ENCODE measurements at places on chromosomes 7 and 10. TPM values are rescaled to one million over a fixed set of nuclear protein-coding genes. Genes with fewer than 3 reads are reported as not detected.

RAMP3 gene
- not detected for total RNA-seq

STK31 gene
- not detected for total RNA-seq

TRPV5 gene
- not detected for total RNA-seq

TMEM178B gene
- 0.43 TPM for total RNA-seq

POLR3A gene
- 18.6 TPM for total RNA-seq

DNA sequence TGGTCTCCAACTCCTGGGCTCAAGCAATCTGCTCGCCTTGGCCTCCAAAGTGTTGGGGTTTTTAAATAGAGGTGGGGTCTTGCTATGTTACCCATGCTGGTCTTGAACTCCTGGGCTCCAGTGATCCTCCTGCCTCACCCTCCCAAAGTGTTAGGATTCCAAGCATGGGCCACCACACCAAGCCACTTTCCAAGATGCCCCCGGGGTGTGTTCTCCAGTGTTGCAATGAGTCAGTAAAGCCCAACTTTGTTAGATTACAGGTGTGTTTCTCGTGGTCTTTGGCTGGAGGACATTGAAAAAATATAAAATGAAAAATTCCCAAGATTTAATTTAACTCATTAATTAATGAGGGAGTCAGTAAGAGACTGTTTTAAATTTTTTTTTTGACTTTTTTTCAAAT is 29.2 kb downstream of the TACR2 start:
- no peak for DNase-seq

- DNase-seq: peak; percentile 12
Measured at GRCh38 chr10:13567030-13567429, 19.7 kb upstream of the PRPF18 start.

- DNase-seq: no peak
Measured at GRCh38 chr7:92259062-92259461, 13.3 kb downstream of the ANKIB1 start.

GRCh38 chr10:124704428-124705380 is 39.5 kb downstream of the FAM53B start:
- no peak for DNase-seq

GRCh38 chr10:28171468-28172222 is 131.2 kb downstream of the MPP7 start:
- peak; percentile 6 for DNase-seq

GRCh38 chr7:20581956-20582355 is 33.5 kb upstream of the ABCB5 start:
- DNase-seq: no peak

- peak; percentile 38 for DNase-seq
Measured at GRCh38 chr10:99965700-99966099, 44.0 kb downstream of the DNMBP start.

DNA sequence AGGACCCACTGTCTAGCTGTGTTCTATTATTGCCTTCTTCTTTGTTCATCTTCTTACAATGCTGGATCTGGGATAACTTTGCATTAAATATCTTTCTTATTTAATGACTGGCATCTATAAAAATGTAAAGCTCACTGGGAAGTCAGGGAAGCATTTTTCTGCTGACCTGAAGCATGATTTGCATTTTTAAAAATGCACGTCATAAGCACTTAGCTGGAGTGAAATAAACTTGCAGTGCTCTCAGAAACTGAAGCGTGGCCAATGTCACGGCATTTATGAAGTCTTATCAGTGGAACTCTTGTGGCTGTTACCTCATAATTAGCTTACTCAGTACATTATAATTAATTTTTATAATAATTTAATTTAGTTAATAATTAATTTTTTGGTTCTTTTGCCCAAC is 59.1 kb downstream of the FRMD4A start:
- DNase-seq: no peak

DNA sequence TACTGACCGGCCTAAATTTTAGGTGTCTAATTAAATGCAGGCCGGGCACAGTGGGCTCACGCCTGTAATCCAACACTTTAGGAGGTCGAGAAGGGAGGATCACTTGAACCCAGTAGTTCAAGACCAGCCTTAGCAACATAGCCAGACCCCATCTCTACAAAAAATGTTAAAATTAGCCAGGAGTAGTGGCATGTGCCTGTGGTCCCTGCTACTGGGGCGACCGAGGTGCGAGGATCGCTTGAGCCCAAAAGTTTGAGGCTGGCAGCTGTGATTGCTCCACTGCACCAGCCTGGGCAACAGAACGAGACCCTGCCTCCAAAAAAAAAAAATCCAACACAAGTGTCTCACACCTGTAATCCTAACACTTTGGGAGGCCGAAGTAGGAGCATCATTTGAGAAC is 491 bp upstream of the SLC37A3 start:
- DNase-seq: no peak

DNA sequence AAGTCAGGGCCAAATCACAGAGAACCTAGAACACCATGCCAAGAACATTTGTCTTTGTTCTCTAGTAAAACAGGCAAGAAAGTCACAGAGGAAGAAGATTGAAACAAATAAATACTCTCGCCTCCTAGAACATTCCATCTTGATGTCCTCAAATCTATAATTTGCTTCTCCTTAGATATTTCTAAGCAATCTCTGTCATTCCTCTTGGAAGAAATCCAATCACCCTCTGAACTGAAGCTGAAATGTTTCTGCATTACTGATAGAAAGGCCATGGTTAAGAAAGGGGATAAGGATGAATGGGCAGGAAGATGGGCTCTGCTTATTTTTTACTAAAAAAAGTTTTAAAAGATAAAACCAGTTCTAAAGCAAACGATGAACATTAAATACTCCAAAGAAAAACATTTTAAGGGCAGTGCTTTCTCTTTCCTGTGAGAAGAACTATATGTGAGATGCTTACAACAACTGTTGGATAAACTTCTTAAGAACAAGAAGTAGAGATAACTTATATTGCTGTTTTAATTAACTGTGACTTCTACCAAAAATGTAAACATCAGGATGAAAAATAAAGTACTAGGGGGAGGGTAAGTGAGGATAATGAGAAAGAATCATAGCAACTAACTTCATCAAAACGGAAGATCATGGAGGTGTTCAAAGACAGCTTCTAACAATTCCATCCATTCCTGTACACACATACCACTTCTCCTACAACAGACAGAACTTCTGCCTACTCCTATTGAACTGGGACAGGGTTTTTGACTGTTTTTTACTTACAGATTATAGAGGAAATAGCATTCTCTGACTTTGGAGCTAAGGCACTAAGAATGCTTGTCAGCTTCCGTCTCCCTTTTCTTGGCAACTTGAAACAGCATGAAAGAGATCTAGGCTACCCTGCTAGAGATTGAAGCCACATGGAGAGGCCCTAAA is 153.0 kb upstream of the LRRTM3 start:
- DNase-seq: no peak

Data from fibroblast of villous mesenchyme (primary cell).